ENCODE measurements at places on chromosomes 3 and 15.

DNA sequence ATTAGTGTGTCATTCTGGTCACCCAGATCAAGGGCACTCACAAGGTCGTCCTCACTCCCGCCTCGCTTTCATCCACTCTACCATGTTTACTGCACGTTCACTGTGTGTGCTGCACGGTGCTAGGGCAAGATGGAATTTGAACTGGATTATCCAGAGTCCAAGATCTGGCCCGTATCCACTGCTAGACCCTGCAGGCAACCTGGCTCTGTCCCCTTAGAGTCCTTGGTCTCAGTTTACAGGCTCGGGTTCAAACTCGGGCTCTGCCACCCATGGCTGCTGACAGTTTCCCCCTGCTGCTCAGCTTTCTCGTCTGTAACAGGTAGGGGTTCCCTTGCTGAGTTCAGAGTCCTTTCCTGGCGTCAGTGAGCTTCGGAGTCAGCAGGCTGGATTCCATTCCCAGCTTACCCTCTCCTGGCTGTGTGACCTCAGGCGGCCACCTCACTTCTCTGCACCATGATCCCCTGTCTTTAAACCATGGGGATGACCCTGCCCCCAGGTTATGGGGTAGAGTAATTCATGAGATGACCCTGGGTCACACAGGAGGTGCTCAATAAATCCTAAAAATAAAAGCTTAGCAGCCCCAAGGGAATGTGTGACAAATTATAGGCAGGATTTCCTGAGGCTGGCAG lies 79.6 kb upstream of the SLC6A6 start:
- DNase-seq = no peak

DNA sequence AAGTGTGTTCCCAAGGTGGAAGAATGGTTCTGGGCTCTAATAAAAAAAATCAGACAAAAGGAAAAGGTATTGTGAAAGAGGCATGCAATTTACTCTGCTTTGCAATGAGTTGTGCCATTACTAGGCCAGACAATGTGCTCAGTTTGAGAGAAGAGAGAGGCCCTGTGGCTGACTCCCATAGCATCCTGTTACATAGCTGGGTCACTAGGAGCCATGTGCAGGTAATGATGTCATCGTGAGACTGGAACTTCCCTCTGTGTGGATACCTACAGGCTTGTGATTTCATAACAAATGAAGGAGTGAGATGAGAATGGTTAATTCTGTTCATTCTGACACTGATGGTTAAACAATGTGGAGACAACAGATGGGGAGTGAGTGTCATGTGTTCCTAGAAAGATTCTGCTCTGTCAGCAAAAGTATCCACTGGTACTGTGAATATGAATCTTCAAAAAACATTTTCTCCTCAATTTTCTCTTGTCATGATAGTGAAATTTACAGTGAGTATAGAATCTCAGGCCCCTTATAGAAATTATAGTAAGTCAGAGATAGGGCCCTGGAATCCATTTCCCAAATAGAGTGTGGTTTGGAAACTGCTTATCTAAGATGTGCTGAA lies 648.7 kb upstream of the DPPA4 start:
- DNase-seq = no peak

- DNase-seq = no peak
Observed at GRCh38 chr15:36958606-36959005, 141.7 kb downstream of the MEIS2 start.

DNA sequence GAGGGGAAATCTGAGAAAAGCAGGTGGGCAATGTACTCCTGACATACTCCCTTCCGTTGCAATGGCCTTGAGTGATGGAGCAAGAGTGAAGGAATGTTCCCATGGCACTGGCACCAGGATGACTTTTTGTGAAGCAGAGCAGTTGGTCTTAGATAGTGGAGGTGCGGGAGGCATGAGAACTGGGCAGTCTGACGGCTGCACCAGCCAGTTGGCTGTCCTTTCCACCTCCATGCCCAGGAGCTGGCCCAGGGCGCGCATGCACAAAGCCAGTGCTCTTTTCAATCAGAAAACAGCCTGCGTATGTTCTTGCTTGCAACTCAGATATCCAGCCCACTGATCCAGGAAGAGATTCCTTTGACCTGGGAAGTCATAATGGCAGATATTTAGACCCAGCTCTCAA lies 136.8 kb downstream of the PGPEP1L start:
- no peak for DNase-seq

DNA sequence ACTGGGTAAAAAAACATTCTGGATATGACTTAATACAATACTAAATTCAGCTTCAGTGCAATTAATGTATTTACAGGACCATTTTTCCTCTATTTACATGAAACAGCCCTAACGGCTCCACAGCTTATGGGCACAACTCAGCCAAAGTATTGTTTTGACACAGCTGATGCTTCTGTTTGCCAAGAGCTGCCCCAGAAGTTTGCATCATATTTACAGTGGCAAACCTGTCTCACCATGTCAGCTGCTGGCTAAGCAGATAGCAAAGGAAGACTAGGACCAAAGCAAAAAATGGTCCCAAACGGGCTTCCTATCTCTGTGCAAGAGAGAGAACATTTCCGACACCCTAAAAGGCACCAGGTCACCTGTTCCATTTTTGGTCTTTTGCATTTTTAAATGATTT lies 94.5 kb downstream of the ADAMTS9 start:
- no peak for DNase-seq

GRCh38 chr15:31840849-31841476 lies 189.4 kb upstream of the CHRNA7 start:
- DNase-seq = no peak

DNA sequence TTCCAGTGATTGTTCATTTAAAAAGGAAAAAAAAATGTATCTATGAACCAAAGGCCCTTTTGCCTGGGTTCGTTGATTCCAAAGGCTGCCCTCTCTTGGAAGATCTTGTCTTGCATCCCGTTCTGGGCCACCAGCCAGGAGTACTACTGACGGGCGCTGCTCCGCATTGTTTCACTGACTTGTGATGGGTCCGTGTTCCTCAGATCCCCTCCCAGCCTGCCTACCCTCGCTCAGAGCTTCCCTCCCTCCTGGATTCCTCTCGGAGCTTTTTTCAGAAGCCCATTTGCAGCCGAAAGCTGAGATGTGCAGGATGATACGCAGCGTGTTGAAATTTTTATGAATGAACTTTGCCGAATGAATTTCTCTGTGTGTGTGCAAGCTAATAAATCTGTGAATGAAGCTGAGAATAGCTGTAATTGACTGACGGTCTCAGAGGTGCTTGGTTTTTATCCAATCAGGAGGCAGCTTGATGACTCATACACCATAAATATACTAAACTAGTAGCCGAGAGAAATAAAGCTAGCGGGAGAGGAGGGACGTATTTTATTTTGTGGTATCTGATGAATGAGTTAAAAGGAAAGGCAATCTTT lies at the start of gene SHC4:
Gene SHC4, minus strand, starts transcription at position 396 of the 590 bp plus-strand sequence. CDS start 904 bp downstream, outside the sequence.
- no peak for DNase-seq

DNA sequence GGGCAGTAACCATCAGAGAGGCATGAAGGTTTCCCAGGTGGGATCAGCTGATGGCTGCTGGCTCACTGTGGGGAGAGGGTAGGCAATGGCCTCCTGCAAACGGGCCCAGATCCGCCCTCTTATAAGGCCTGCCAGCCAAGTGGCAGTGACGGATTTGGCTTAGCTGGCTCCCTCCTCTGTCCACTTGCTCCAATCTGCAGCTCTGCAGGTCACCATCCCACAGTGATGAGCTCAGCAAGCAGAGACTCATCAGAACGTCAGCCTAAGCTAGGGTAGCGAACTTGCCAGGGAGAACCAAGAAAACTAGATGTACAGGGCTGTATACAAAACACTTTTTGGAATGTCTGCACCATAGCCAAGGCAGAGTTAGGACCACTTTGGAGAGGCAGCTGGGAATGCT lies 62.8 kb upstream of the DCLK3 start:
- DNase-seq = no peak

- no peak for DNase-seq
Observed at GRCh38 chr3:66497985-66498671, 2.7 kb downstream of the LRIG1 start.

- no peak for DNase-seq
Observed at GRCh38 chr15:63938486-63939061, 104.8 kb upstream of the HERC1 start.

DNA sequence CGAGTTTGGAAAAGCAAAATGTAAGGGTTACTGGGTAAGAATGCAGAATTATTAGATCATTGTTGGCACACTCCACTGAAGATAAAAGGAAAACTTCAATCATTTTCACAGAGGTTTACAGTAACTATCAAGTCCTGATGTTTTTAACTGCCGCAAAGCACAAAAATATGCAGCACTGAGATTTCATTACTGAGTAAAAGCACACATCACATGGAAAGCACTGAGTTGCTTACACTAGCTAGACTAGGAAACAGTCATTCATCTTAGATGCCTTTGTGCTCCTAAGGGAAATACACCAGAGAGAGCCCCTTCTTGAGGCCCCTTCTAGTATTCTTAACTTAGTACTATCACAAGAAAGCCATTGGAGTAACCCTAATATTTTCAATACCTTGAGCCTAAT lies 11.8 kb upstream of the P2RY1 start:
- no peak for DNase-seq

DNA sequence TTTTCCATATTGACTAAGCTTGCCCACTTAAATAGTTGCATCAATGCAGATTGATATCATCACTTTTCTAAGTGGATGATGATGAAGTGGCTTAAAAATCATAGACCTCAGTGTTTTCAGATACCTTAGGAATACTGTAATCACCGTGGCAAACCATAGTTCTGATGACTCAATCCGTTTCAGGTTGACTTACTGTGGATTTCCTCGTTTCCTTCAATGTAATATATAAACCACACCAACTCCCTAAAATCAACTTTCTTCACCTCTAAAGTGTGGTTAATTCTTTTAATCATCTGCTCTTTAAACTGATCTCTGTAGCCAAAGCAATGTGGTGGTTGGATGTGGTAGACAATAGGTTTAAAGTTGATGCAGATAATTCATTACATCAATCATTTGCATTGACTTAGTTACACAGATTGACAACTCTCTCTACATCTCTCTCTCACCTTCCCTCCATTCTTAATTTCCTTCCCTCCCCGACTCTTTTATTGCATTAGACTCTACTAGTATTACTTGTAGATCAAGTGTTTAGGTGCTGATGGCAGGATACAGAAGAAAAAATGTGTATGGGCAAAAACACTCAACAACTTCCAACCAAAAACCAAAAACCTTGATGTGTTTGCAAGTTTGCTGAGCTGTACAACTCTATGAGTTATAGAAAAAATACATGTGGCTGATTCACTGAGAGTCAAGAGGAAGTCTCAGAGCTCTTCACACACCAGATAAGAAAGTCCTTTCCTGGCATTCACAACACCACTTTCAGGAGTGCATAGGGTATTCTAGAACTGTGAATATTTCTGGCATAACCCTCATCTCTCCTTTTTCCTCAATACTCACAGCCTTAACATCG lies 243.5 kb downstream of the NFKBIZ start:
- DNase-seq = no peak

- DNase-seq = no peak
Observed at GRCh38 chr3:71376911-71377310, 206.6 kb downstream of the FOXP1 start.

DNA sequence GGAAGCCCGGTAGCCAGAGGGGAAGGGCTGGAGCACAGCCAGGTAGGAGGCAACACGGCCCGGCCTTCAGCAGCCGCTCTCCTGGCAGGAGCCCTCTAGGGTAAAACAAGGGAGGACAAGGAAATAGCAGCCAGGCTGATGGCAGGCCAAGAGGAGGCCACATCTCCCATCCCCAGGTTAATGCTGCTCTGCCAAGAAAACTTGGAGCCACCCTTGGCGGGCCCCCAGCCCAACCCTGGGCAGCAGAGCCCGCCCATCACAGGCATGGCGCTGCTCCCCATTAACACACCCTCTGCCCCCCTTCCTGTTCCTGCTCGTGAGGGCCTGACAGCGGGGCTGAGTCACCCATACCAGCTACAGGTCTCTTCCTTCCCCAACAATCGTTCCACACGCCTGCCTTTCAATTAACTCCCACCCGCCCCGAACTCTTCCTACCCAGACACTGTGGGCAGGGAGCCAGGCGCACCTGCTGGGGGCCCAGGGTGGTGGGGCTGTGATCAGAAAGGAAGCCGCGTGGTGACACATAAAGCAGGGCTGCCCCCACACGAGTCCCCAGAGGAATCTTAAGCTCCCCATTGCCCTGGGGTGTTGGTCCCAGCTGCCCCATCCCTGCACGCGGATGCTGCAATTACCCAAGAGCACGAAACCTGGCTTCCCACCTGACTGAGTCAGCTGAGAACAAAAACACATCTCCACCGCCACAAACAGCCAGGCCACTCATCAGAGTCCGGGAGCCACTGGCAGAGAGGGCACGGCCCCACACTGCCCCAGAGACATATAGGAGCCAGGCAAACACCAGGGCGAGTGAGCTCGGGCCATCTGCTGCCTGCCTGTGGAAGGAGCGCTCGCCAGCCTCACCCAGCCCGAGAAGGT lies at the start of gene C15orf62:
Gene C15orf62, plus strand, starts transcription at position 707 of the 873 bp plus-strand sequence. CDS start 516 bp downstream, outside the sequence.
- no peak for DNase-seq

DNA sequence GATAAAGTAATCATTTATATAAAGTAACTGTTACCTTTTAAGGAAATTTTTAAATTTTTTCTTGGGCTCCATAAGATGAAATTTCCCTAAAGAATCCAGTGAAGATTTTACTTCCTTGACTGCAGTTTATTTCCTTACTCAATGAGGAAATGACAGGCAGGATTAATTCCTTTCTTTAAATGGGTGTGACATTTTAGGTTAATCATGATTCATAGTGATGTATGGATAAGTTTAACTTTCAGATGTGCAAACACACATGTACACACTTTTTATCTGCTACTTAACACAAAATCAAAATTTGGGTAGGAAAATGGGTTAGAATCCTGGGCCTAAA lies 11.2 kb upstream of the LEO1 start:
- no peak for DNase-seq

GRCh38 chr3:105466495-105467404 lies 100.0 kb downstream of the ALCAM start:
- DNase-seq = no peak

GRCh38 chr3:126030455-126030854 lies 53.5 kb downstream of the SLC41A3 start:
- no peak for DNase-seq

GRCh38 chr3:102038477-102039142 lies 189.3 kb downstream of the NFKBIZ start:
- DNase-seq = no peak

GRCh38 chr3:146892041-146892440 lies 286.9 kb upstream of the PLSCR5 start:
- no peak for DNase-seq

DNA sequence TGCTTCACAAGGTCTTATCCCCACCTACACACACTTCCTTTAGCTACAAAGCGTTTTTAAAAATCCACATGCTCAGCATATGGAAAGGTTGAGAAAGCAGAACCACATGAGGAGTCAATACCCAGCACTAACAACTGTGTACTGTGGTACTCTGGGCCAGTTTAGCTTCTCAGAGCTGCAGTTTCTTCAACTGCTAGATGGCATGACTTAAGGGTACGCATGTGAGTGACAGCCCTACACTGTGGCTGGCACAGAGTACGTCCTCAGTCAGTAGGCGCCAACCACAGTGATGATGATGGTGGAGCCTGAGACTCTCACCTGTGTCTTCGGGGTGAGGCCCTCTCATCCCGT lies 17.4 kb downstream of the CCDC12 start:
- DNase-seq = no peak

DNA sequence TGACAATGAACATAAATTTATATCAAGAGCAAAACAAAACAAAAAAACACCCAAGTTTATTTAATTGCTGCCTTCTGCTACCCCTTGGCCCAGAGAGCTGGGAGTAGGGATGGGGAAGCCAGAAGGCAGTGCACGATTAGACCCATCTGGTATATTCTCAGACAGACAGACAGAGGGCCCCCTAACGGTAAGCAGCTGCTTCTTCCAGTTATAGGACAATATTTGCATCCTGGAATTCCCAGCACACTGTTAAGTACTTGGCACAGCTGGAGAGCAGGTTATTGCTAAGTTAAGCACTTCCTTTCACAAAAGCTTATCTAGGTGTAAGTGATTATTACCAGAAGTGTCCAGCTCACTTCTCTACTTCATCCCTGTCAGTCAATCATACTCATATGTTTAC lies 39.3 kb downstream of the C2CD4B start:
- DNase-seq = no peak

Data from stimulated activated CD8-positive, alpha-beta memory T cell treated with anti-CD3 and anti-CD28 coated beads, Interleukin-7, amount 100 ng/mL, for 1 hour (primary cell).